Amygdala (tissue), 56 donors: ENCODE measurements at places on chromosomes 7 and 10.

DNA sequence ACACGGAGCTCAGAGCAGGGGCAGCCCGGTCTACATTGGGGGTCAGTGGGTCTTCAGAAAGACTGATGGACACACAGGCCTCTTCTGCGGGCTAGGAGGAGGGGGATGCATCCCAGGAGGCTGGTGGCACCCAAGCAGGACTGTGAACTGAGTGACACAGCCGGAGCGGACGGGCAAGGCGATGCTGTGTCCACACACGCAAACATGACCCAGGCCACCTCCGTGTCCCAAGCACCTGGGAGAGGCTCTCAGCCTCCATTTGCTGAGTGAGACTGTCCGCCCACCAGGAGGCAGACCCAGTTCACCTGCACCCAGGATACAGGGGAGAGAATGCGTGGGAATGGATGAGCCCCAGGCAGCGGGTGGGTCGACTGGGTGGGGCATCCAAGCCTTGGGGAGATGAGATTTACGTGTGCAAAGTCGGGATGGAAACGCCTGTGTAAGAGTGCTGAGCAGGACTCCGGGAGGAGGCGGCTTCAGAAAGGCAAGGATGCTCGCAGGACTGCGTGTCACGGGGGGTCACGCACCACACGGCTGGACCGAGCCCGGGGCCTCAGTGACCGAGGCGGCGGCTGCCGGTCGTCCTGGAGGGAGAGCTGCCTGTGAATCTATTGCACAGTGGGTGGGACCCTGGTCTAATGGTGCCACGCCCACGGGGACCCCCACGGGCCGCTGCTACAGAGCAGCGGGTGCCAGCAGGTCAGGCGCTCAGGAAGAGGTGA is 262.8 kb downstream of the ADARB2 start:
- no peak for DNase-seq

DNA sequence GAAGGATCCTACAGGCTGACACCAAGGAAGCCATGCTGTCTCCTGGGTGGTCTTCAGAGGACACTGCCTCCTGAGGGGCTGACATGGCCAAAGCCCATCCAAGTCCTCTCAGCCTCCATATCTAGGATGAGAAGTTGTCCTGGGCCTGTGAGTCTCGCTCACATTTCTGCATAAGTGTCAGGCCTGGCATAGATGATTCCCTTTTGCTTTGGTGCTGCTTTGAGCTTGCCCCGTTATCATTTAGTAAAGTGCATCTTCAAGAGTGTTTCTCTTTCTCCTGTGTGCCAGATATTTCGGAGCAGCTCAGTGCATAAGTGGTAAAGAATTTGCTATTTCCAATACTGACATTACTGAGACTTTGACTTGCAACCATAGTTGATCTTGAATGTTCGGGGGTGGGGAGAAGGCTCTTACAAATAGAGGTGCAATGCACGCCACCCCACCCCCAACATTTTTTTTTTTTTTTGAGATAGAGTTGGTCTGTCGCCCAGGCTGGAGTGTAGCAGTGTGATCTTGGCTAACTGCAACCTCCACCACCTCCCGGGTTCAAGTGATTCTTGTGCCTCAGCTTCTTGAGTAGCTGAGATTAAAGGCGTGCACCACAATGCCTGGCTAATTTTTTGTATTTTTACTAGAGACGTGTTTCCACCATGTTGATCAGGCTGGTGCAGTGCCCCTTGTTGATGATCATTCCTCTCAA is 9.1 kb downstream of the PTER start:
- no peak for DNase-seq

DNA sequence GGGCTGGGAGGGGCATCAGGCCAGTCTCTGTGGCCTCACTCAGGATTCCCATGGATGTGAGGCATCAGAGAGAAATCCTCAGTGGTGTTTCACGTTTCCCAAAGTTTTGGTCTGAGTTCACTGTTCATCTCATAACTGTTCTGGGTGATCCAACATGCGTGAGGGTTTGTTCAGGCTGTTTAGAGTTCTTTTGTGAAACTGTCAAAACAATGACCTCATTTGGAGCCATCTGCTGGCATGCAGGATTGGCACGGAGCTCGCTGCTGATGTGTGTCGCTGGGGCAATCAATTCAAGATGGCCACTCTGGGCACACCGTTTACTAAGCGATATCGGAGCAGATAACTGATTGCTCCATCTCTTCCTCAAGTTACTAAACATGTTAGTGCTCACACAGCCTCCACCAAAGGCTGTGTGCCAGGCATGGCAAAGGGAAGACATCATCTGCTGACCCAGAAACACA is 365.6 kb downstream of the WDR11 start:
- DNase-seq = peak; percentile 79

DNA sequence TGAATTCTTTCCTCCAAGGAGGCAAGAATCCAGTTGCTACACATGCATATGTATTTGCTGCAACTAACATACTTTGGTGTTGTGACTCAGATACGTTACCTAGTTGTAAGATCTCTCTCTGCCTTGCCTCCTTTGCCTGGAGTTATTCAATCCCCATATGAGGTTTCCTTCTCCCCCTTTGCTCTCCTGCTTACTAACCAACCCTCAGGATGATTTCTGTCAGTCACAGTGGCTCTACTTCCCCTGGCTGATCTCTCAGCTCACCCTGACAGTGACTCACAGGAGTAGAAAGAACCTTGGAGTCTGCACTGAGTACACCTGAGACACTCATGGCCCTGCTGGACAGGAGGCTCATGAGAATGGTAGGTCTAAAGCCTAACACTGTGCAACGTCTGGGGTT is 92.0 kb downstream of the TMEM106B start:
- DNase-seq = no peak

GRCh38 chr7:88169717-88170320 is 50.0 kb downstream of the SRI start:
- DNase-seq = no peak

GRCh38 chr7:73909051-73909941 is 48.3 kb downstream of the TMEM270 start:
- DNase-seq = no peak

GRCh38 chr10:97543025-97543546 is 29.5 kb upstream of the ANKRD2 start:
- peak; percentile 65 for DNase-seq

DNA sequence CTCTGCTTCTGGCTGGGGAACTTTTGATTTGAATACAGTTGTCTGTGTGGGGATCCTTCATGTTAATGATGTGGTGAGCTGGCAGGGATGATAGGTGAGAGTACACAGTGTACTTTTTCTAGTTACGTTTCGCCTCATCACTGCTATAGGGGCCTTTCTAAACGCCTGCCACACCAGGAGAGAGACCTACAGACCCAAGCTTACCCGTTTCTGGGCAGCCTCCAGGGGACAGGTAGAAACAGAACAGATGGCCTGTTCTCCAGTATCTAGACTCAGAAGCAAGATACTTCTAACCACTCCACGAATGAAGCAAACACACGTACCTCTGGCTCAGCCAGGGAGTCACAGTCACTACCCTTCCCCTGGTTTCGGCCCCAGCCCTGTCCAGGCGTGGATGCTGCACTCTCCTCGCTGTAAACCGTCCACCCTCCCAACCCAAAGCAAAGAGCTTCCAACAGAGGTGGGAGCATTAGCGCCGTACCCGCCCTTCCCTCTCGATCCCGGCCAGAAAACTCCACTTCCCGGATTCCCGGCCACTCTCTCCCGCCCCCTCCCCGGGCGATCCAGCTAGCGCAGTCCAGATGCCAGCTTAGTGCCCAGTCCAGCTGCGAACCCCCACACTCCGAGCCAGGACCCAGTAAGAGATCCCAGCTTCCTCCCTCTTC is 1.2 kb downstream of the CCDC6 start:
- no peak for DNase-seq

DNA sequence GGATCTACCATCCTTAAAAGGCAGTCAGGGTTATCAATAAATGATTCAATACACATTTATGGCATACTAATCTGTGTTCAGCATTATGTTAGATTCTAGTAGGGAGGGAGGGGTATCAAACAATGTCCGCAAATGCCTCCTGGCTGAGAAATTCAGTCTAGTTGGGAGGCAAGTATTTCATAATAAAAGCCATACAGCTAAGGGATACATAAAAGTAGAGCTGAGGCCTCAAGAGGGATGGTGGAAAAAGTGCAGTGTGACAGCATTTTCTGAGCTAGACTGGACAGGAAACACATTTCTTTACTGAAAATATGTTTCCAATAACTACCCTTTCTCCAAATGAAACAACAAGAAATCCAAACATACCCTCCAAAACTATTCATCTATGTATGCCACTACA is 152.8 kb upstream of the LRRN3 start:
- DNase-seq = no peak

DNA sequence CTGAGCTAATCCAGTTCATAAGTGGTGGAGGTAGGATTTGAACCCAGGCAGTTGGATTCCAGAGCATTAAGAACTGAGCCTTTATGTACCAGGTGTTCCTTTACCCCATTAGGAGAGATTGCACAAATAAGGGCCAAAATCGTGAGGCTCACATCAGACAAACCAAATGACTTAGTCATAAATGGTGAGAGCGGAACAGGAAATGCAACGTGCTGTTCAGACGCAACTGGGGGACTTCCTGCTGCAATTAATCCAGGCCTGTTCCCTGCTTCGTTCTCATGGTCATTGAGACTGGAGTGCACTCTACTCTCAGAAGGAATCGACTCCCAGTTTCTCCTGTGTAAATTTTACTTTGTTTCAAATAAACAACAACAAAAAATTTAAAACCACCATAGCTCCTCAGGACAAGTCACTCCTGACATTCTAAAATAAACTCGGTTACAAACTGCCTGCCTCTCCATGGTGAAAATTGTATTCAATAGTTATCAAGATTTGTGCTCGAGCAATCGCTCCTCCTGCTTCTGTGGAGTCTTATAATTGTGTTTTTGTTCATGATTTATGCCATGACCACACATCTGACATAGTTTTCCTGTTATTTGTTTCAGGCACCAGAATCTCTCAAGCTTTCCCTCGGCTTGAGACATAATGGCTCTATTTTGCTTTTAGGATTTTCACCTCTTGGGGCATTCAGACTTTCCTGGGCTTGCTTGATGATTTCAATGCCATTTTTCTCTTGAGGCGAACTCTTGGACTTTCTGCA is 115.3 kb upstream of the BMPER start:
- no peak for DNase-seq
